ENCODE measurements at places on chromosomes 6 and 20.

DNA sequence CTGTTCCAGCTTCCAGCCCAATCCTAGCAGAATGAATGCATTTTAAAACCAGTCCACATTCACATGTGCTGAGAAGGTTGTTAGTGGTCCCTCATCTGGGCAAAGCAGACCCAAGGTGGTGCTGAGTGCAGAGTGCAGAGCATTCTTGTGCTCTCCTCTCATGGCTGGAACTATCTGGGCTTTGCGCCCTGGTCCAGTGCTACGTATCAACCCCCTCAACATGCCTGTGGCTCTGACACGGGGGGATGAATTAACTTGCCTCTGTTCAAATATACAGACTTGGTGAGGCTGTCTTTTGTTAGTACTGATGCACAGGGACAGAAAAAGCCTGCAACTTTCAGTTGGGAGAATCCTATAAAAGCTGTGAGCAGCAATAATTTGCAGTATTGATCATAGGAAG lies 42.5 kb downstream of the PANK2 start:
- DNase-seq: no peak

- no peak for DNase-seq
Observed at GRCh38 chr6:3433005-3433404, 23.8 kb downstream of the SLC22A23 start.

- no peak for DNase-seq
Observed at GRCh38 chr6:146315381-146316174, 228.1 kb upstream of the RAB32 start.

- no peak for DNase-seq
Observed at GRCh38 chr6:25405442-25405841, 126.3 kb downstream of the CARMIL1 start.

DNA sequence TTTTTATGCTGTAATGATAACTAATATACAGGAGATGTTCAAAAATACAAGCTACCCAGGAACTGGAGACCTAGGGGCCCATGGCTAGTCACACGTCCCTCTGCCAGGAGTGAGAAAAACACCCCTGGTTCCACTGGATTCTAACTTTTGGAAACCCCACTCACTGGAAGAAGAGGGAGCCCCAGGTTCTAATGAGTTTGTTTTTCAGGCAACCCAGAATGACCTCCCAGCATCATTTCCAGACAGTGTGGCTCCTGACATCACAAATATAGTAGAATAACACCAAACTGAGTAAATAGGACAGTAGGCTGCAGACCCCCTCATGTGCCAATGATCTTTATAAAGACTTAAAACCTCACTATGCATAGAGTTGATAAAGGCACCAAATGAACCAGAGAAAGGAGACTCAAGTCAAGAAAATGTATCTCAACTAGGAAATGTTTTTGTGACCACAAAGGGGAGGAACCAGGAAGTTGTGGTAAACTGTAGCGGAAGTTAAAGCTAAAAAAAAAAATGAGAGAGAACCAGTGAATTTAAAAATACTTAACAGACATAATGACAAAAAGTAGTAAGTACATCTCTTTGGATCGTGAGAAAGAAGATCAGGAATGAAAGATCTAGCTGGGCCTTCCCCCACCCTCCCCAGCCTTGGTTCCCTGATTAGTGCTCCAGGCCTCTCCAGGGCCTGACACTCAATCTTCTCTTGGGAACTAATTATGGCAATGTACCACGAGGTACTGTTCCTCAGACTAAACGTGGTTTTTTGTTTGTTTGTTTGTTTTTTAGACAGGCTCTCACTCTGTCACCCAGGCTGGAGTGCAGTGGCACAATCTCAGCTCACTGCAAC lies 19.8 kb downstream of the HLA-E start:
- no peak for DNase-seq

GRCh38 chr20:24814556-24815195 lies 134.4 kb upstream of the CST7 start:
- DNase-seq: no peak

DNA sequence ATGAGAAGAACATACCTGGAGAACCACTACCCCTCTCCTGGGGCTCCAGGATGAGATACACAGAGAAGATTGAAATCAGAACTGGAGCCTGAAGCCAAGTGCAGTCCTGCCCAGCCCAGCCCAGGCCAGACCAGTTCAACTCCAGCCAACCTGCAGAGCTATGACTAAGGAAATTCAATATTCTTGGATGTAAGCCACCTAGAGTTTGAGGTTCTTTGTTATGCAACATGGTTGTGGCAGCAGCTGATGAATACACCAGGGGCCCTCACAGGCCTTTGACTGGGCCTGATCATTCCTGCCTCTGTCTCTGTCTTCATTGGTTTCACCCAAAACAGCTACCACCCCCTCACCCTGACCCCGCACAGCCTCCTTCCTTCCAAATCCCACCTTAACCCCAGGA lies 167.8 kb downstream of the LRFN2 start:
- DNase-seq: no peak

DNA sequence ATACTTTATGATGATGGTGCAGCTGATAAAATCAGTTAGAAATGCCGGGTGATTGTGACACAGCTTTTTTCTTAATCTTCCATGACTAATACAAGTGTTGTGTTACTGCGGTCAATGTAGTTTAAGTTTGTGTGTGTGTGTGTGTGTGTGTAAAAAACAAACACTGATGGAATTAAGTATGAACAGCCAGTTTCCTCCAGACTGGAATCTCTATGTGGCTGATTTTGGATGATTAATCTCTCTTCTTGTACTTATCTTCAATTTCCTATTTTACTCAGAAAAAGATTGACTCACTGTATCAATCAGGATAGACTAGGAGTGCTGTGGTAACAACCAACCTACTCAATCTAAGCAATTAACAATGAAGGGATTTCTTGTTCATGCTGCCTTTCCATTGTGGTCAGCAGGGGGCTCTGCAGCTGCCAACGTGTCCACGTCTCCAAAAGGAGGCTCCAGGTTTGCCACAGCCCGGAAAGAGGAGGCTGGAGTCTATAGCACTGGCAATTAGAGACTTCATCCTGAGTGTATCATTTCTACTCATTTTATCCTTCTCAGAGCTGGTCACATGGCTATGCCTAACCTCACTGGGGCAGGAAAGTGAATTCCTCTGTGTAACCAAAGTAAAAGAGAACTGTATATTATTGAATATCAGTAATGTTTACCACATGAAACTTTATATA lies 107.7 kb downstream of the CD109 start:
- DNase-seq: no peak

DNA sequence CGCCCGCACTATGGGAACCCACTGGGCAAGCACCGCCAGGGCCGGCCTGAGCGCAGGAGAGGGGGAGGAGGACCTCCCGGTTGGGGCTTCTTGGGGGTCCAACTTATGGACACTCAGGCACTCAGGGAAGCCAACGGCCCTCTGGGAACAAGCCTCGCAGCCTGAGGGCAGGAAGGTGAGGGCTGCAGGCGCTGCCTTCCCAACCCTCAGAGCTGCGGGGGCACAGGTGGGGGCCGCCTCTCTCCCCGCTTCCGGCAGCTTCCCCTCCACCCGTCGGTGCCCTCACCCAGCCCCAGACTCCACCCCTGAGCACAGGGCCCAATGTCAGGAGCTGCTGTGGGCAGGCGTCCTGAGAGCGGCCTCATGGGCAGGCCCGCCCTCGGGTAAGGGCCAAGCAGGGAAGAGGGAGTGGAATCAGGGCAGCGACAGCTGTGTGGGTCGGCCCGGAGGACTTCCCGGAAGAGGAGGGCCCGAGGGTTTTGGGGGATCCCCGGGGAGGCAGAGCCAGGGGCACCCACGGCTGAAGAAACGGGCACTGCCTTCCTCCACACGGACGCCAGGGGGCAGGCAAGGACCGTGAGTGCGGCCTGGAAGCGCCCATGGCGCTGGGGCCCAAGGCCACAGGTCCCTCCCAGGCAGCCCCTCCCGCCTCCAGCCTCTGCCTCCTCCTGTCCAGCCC lies 488 bp upstream of the PTK6 start:
- DNase-seq: peak; percentile 95

DNA sequence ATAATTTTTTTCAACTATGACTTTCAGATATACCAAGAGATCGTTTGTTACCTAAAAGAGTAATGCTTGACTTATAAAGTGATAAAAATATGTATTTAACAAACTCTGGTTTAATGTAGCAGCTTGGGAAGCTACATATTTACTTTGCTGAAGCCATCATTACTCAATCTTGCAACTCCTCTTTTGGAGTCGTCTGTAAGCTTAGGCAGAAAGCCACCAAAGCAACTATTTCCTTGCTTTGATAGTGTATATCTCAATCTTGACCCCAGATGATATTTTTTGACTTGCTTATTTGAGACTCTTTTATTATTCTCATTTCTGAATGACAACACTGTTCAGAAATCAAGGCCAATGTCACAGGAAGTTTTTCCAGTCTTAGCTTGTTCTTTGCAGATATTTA lies 183.0 kb downstream of the SAMD5 start:
- DNase-seq: no peak

DNA sequence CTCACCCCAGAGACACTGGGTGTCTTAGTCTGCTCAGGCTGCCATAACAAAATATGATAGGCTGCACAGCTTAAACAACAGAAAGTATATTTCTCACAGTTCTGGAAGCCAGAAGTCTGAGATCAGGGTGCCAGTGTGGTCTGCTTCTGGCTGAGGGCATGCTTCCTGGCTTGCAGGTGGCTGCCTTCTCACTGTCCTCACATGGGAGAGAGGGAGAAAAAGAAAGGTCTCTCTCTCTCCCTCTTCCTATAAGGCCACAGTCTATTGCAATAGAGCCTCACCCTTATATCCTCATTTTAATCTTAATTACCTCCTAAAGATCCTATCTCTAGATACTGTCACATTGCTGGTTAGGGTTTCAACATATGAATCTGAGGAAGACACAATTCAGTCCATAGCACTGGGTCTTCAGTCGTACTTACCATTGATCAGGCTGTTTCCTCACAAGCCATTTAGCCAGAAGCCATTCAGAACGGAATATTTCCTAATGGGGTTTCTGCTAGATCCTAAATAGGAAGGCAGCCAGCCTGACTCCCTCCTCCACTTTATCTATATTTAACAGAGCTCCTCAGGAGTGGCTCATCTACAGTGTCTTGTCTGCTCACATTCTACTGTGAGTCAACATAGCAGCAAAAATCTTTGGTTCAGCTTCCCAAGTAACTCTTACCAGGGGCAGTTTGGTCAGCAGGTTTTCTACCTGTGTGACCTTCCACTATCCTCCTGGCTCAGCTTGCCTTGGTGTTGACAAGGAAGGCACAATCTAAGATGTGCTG lies 42.2 kb downstream of the CD164 start:
- no peak for DNase-seq

DNA sequence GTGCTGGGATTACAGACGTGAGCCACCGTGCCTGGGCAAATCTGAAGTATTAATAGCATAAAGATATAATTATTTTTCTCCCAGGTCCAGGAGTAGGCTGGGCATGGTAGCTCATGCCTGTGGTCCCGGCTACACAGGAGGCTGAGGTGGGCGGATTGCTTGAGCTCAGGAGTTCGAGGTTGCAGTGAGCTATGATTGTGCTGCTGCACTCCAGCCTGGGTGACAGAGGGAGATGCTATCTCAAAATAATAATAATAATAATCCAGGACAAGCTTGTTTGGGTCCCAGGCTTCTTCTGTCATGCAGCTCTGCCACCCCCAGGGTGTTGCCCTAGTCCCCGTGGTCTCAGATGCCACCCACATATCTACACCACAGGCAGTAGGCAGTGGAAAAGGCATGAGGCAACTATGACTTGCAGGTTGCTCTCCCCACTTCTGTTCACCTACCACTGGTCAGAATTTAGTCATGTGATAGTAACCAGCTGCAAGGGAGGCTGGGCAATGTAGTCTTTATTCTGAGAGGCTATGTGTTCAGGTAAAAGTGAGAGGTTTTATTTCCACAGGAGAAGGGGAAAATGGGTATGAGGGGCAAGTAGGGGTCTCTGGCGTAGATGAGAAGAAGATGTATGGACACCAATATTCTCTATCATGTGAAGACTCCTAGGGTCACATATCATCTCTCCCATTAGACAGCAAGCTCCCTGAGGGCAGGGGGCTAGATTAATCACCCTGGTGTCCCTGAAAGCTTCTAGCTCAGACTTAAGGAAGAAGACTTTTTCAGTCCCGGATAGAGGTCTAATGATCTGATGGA lies 25.7 kb downstream of the TCF15 start:
- DNase-seq: peak; percentile 3

- no peak for DNase-seq
Observed at GRCh38 chr20:57650756-57651483, 30.7 kb upstream of the ZBP1 start.

- DNase-seq: no peak
Observed at GRCh38 chr20:40943591-40943990, 85.0 kb upstream of the TOP1 start.

DNA sequence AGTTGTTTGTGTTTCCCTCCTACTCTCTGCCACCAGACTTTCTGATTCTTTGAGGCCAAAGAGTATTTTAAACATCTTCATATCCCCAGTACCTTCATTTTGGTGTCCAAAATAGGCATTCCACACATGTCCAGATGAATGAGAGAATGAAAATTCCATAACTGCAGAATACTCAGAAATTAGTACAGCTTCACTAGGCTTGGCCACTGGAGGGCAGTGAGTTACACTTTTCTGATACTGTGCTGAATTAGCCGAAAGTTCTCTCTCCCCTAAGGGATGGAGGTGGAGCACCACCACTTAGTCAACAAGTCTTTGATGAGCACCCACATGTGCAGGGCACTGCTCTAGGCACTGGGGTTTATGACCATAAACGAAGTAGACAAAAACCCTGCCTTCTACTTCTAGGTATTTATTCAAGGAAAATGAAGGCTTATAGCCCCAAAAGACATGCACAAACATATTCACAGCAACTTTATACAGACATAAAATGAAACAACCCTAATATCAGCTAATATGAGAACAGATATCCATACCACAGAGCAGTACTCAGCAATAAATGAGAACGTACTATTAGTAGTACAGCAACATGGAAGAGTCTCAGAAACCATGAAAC lies 46.1 kb upstream of the TMEM217 start:
- no peak for DNase-seq

DNA sequence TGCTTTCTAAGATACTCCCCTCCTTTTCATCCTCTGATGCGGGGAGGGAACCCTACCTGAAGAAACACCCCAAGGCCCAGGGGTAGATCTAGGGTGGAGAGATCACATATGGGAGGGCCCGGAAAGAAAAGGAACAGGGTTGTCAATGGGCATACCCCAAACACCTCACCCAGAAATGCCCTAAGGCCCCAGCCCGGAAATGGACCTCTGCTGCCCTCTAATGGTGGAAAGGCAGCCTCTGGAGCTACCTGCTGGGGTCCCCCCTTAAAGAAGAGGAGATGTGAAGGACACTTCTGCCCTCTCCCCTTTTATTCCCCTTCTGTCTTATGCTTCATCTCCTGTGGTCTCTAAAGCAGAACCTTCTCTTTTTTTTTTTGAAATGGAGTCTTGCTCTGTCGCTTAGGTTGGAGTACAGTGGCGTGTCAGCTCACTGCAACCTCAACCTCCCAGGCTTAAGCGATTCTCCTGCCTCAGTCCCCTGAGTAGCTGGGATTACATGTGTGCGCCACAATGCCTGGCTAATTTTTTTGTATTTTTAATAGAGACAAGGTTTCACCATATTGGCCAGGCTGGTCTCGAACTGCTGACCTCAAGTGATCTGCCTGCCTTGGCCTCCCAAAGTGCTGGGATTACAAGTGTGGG lies 458 bp upstream of the ARMC12 start:
- DNase-seq: peak; percentile 67

Data from stimulated activated CD4-positive, alpha-beta T cell treated with anti-CD3 and anti-CD28 coated beads, Interleukin-12 subunit alpha, Interleukin-12 subunit beta, amount 100 ng/mL, for 48 hours (primary cell).